Liver (tissue), 10 donors: ENCODE measurements at places on chromosomes 12 and 14.
A peak's percentile ranks its signal among the peaks of the same experiment; 100 is the strongest.

DNA sequence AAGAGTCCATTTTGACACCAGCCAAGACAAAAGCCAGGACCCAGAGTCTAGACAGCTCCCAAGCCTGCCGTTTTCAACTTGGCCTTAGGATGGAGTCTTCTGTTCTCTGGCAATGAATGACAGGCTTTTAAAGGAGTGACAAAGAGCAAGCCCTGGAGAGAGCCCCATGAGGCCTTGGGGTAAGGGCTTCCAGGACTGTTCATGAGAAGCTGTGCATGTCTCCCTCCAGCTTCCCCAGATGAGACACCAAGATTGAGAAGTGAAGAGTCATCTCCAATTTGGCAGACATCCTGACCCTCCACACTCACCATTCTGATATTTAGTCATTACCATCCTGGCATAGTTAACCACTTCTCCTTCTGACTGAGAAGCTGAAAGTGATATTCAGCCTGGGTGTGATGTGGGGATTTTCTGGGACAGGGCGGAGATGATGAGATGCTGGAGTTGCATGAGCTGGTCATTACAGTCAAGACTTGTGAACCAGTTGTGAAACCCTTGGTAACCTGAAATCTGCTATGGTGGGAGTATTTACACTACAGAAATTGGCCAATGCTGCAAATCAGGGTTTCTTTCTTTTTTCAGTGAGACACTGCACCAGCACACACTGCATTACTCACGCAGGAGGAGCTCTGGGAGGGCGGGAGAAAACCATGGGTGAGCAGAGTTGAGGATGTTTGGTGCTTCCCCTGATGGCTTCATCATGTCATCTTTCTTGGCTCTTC, 77.8 kb downstream of the VCPKMT start:
- DNase-seq = no peak

- no peak for DNase-seq
Measured at GRCh38 chr14:51554953-51555352, 96.8 kb upstream of the FRMD6 start.

DNA sequence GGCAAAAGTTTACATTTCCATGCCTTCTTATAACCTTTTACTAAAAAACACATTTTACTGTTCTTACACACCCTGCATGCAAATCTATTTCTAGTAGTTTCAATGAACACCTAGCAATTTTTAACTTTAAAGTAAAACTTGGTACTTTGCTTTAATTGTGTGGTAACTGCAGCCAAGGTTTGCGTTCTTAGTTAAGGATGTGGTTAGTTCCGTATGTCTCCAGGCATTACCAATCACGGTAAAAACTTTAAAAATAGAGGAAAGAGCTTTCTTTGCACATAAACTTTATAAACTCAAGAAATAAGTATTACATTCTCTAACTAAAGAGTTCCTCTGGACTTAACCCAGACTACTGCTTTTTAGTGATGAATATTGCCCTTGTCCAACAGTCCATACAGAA, 795.2 kb downstream of the SLC16A7 start:
- DNase-seq = no peak

DNA sequence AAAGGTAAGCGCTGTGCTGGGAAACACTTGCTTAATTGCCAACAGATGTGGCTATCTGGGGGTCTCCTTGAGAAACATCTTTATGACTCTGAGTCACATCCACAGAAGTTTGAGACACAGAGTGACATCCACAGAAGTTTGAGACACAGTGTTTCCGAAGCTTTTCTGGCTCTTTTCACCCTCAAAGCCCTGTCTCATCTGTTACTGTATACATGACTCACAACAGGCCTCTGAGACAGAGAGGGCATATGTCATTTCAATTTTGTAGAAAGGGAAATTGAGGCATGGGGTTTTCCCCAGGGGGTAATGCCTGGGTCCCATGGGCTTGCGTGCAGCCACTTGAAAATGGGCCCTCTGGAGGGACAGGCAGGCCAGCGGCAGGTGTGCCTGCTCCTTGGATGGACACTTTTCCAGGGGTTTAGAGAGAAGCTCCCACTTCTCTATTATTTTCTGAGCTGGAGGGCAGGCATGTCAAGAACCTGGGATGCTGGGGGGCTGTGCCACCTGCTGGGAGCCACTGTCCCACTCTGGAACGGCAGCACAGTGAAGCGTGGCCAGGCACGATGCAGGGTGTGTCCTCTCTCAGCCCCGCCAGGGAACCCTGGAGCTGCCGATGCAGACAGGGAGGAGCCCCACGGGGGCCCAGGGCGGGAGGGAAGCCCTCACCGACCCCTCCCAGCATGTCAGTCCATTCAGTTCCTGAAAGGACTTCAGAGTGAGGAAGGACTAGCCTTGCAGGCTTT, 111.3 kb upstream of the FKBP4 start:
- DNase-seq = peak; percentile 46

- no peak for DNase-seq
Measured at GRCh38 chr12:28550757-28551704, 360.8 kb downstream of the CCDC91 start.

GRCh38 chr12:87801860-87802720, 227.1 kb downstream of the C12orf50 start:
- DNase-seq = no peak

- no peak for DNase-seq
Measured at GRCh38 chr12:29198901-29199300, 49.8 kb downstream of the FAR2 start.

DNA sequence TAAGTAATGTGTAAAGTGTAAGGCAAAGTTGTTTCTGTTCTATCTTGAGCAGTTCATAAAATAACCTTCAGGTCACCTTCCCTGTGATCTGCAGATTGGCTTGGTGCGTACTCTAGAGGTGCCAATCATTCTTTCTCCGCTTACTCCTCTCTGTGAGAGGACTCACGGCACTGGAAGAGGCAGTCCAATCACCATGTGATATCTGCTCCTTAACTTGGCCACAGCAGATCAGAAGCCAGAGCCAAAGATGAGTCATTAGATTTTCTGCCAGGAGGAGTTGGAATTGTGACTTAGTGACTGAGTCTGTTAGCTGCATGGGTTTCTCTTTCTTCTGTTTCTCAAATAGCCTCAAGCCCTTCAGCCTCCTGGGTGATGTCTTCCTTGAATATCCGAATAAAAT, 165.5 kb downstream of the SLC41A2 start:
- no peak for DNase-seq

DNA sequence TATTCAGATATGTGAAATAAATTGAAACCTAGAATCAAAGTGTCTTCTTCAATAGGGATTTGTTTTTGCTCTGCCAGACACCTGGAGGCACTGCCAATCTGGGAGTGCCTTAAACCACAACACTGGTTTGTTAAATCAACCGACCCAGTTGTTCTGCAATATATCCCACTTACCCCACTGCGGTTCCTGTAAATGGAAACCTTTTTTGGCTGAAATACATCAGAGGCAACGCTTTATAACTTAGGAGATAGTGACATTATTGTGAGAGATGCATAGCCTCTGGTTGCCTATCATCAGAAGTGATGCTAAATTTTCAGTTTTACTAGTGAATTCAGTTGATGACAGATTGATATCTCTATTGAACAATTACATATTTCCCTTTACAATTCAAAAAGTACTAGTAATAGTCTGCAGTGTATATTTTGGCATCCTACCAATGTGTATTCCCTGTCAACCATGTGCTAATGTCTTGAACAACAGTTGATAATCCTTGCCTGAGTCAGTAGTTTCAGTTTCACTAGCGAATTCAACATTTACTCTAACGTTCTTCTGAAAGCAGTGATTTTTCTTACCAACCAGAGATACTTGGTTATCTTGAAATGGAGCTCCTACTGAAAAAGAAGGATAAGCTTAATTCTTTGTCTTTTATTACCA, 30.5 kb downstream of the PPP2R5C start:
- no peak for DNase-seq

- DNase-seq = no peak
Measured at GRCh38 chr12:103924761-103925641, 5.2 kb upstream of the HSP90B1 start.

GRCh38 chr14:40133463-40133862, 701.2 kb upstream of the FBXO33 start:
- DNase-seq = no peak

GRCh38 chr14:94575730-94576585, 5.3 kb upstream of the SERPINA5 start:
- DNase-seq = no peak

GRCh38 chr12:50569876-50570275, 65.1 kb downstream of the DIP2B start:
- no peak for DNase-seq

- no peak for DNase-seq
Measured at GRCh38 chr12:131603939-131604795, 106.7 kb upstream of the SFSWAP start.

- no peak for DNase-seq
Measured at GRCh38 chr12:111412007-111412829, 6.5 kb downstream of the SH2B3 start.

DNA sequence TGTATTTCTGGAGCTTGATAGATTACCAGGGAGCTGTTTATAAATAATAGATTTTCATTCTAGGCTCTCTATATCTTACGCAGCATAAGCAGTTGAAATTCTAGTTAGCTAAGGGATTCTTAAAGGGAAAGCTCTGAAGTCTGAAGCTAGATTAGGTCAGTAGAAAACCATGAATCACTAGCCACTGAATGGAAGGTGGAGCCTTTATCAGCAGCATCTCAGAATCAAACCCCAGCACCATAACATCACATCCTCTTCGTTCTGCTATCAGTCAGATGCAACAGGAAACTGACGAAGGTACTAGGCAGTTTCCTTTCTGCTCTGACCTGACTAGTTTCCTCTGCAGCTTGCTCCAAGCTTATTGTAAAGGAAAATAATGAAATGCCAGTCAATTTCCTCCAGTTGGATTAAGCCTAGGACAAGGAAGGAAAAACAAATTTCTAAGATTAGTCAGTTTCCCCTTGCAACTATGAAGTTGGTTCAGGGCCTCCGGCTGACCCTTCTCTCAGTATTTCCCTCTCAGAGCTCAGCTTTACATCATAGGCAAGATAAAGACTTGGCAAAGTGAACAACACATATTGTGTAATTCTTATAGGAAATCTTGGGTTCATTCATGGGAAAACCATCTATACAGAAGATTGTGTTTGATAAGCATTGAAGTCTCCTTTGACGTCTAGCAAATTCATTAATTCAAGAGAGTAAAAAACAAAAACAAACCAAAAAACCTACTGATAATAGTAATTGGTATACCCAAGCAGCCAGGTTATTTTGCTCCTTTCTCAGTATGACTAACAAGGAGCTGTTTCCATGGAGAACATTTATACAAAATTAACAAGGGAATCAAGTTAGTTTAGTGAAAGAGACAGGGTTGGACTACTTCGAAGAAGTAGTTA, 43.4 kb upstream of the CFAP54 start:
- no peak for DNase-seq

- no peak for DNase-seq
Measured at GRCh38 chr12:79514730-79515529, 175.8 kb downstream of the PAWR start.

- no peak for DNase-seq
Measured at GRCh38 chr12:67826946-67827720, 162.1 kb upstream of the IFNG-AS1 start.

DNA sequence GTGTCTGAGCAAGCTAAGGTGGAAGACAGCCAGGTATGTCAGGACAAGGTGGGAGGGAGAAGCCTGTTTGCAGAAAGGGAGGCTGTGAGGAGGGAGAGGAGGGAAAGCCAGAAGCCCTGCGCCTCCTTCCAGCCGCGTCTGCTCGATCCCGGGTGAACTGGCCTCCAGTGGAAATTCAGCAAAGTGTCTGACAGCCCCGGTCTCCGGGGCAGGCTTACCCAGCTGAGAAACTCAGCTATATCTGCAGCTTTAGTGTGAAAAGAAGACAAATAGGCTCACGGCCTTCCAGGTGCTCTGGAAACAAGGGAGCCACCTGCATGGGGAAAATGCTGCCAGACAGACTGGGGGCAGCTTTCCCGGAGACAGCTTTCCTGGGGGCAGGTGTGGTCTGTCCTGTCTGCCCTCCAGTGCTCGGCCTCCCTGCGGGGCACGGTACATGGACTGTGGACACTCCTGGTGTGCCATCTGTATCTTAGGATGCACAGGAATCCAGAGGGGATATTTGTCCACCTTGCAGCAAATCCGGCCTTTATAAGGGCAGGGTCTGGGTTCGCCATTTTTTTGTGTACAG, 6.3 kb downstream of the RFLNA start:
- no peak for DNase-seq

- no peak for DNase-seq
Measured at GRCh38 chr14:68957775-68958174, 21.3 kb downstream of the ACTN1 start.

DNA sequence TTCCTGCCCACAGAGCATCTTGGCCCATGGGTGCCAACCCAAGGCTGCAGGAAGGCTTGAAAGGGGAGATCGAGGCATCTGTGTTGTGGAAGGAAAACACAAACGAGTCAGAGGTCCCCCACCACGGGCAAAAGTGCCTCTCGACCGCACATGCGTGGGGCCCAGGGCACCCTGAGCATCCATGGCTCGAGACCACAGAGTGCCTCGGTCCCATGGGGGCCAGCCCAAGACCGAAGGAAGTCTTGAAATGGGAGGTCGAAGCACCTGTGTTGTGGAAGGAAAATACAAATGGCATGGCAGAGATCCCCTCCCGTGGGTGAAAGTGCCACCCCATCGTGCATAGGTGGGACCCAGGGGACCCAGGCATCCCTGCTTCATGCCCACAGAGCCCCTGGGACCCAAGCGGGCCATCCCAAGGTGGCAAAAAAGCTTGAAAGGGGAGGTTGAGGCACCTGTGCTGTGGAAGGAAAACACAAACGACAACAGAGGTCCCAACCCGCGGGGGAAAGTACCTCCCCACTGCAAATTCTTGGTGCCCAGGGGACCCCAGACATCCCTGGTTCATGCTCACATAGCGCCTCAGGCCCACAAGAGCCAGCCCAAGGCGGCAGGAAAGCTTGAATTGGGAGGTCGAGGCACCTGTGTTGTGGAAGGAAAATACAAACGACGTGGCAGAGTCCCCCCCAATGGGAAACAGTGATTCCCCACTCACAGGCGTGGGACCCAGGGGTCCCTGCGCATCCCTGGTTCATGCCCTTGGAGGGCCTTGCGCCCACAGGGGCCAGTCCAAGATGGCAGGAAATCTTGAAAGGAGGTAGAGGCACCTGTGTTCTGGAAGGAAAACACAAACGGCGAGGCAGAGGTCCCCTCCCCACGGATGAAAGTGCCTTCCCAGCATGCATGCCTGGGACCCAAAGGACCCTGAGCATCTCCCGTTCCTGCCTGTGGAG, 373.0 kb downstream of the ALG10 start:
- peak; percentile 3 for DNase-seq

DNA sequence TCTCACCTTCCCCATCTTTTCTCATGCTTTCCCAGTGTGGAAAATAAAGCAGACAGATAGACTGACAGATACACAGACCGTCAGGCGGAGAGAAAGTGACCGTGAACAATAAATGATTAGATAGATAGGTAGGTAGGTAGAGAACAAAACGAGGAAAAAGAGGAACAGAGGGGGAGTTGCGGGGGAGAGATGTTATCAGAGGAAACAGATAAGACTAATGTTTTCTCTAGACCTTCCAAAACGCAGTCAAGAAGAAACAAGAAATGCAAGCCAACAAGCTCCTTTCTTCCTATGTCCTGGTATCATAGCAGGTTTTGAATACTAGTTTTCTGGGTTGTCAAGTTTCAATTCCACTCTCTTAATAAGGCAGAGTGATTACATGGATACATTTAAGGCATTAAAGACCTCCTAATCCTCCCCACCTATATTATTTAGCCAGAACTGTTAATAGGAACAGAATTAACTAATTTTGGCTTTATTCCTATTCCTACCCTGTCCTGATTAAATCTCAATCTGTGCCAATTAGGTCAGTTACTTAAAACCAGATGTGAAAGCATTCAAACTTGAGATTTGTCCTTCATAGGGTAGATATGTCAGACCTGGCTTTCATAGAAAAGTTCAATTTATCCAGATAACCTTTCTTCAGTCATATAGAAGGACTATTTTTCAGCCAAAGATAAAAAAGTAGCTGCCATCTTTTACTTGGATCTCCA, 89.0 kb upstream of the PTPRR start:
- no peak for DNase-seq

- DNase-seq = no peak
Measured at GRCh38 chr14:66425402-66425801, 60.8 kb upstream of the CCDC196 start.
